Stimulated activated CD8-positive, alpha-beta memory T cell treated with anti-CD3 and anti-CD28 coated beads, Interleukin-7, amount 100 ng/mL, for 1 hour (primary cell): ENCODE measurements at places on chromosomes 7 and 10.

- no peak for DNase-seq
Measured at GRCh38 chr7:55148571-55148970, 129.8 kb downstream of the EGFR start.

- no peak for DNase-seq
Measured at GRCh38 chr10:99467236-99467999, 37.0 kb upstream of the GOT1 start.

- no peak for DNase-seq
Measured at GRCh38 chr10:98260752-98261151, 7.2 kb downstream of the LOXL4 start.

GRCh38 chr10:109451879-109452278, 471.4 kb downstream of the XPNPEP1 start:
- DNase-seq, result no peak

- no peak for DNase-seq
Measured at GRCh38 chr7:25009257-25009656, 29.3 kb upstream of the OSBPL3 start.

- DNase-seq, result no peak
Measured at GRCh38 chr10:87659571-87660483, at the start of gene PAPSS2. PAPSS2 (plus strand) TSS chr10:87659878; CDS start chr10:87659982, 104 bp downstream.

- no peak for DNase-seq
Measured at GRCh38 chr7:39291628-39292410, 274.4 kb upstream of the YAE1 start.

GRCh38 chr7:80387634-80388193, 124.2 kb downstream of the GNAT3 start:
- DNase-seq, result no peak

- DNase-seq, result no peak
Measured at GRCh38 chr10:121974019-121974534, 940 bp downstream of the NSMCE4A start.

DNA sequence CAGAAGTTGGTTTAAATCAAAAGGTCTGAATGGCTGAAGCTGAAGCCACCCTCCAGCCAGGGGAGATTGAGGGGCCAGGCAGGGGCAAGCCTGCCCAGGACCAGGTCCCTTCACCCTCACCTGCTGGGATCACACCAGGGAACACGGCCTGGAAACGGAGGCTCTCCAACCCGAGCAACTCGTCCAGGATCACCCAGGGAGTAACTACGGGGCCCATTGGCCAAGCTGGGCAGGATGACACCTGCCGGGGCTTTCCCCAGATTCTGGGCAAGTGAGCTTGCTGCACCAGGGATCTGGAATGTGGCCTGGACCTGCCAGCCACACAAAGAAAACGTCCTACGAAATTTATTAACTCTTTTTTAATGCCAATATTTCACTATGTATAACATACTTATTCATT, 30.4 kb upstream of the PPP2R2D start:
- DNase-seq, result no peak

- DNase-seq, result no peak
Measured at GRCh38 chr10:19944911-19945663, 128.9 kb downstream of the PLXDC2 start.

DNA sequence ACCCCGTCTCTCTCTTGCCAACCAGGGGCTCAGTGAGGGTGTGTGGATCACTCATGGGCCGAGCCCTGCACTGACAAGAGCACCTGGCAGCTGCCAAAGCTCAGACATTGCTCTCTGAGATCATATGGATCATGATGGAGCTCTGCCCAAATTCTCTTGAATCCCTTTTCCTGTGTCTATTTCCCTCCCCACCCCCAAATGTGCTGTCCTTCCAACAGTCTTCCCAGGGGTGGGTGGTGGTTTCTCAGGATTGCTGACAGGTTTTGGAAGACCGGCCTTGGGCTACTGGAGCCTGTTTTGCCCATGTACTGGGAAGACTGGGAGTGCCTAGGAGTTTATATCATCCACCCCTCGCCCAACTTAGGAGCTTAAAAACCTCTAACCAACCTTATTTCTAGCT, 10.5 kb downstream of the ARHGAP22 start:
- no peak for DNase-seq

DNA sequence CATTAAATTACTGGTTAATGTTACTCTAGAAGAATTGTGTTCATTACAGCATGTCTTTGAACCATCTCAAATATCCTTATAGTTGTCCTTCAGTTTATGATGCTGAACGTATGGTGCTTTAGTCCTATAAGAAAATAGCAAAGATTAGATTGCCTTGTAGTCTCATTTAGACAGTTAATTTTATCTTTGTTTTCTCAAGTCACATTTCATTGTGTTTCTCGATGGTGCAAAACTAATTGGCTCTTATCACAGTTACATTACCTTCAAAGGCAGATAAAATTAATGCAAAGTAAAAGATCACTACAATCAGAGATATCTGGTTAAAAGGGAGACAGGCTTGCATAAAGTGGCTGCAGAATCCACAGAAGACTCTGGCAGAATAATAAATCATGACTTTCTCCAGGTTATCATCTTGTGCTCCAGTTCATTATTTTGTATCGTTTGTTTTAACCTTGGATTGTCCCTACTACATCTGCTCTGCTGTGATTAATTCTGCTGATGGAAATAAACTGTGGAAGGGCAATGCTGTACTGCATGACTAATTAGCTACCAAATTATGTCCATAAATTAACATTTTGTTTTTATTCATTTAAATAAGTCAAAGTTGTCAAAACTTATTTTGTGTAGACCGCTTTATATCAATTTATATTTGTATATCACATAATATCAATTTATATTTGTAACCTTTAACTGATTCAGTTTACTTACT, 24.2 kb downstream of the PRPS1L1 start:
- DNase-seq, result no peak

- no peak for DNase-seq
Measured at GRCh38 chr10:22454634-22455033, 109.3 kb downstream of the SPAG6 start.

GRCh38 chr7:131027287-131027773, 293.3 kb upstream of the KLF14 start:
- DNase-seq, result no peak

DNA sequence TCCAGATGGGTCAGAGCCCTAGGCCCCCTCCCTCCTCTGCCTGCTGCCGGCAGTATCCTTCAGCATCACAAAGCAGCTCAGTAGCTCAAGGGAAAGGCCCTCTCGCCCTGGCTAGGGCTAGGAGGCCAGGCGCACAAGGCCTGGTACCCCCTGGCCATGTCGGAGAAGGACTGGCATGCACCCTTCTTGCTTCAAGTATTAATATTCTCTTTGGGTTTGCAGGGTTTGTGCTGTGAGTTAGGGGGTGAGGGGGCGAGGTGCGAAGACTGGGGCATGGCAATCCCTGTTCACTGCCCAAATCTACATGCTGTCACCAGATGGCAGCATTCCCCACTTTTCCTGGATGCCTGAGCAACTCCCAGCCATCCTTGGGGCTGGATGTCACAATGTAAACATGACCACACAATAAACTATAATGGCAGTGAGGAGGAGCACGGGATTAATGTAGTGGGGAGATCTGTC, 105.2 kb downstream of the NEURL1 start:
- DNase-seq, result no peak

DNA sequence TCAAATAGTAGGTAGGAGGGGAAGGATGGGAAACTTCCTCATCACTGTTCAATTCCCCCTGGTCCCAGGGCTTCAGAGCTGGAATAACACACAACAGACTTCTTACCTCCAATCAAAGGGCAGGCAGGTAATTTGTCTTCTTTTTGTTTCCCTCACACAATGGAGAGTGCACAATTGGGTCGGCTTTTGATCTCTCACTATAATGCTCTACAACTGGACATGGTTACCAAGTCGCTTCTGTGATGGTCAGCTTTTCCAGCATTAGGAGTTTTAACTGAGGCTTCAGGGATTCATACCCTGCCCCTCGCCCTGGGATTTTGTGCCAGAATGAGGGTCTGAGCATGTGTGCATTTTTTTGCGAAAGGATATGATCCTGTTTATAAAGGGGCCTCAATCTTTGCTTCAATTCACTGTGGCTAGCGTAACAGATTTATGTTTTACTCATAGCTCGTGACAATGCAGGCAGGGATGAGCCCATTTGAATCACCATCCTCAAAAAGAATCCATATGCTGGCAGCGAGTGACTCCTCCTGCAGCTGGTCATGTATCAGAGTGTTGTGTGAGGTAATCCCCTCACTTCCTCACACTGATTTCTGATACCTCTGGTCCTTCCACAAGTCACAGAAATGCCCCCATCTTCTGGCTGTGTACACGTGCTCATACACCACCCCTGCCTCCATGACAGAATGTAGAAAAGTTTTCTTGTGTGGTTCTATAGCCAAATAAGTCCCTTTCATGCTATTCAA, 189.6 kb downstream of the CTTNBP2 start:
- DNase-seq, result no peak

DNA sequence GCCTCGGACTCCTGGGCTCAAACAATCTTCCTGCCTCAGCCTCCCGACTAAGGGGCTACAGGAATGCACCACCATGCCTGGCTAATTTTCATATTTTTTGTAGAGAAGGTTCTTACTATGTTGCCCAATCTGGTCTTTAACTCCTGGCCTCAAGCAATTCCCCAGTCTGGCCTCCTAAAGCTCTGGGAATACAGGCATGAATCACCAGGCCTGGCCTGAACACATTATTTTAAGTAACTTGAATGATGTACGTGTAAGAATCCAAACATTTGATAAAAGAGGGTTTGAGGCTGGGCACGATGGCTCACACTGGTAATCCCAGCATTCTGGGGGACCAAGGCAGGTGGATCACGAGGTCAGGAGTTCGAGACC, 13.0 kb upstream of the BAMBI start:
- DNase-seq, result no peak

- DNase-seq, result no peak
Measured at GRCh38 chr10:73601486-73601921, 10.4 kb upstream of the USP54 start.

DNA sequence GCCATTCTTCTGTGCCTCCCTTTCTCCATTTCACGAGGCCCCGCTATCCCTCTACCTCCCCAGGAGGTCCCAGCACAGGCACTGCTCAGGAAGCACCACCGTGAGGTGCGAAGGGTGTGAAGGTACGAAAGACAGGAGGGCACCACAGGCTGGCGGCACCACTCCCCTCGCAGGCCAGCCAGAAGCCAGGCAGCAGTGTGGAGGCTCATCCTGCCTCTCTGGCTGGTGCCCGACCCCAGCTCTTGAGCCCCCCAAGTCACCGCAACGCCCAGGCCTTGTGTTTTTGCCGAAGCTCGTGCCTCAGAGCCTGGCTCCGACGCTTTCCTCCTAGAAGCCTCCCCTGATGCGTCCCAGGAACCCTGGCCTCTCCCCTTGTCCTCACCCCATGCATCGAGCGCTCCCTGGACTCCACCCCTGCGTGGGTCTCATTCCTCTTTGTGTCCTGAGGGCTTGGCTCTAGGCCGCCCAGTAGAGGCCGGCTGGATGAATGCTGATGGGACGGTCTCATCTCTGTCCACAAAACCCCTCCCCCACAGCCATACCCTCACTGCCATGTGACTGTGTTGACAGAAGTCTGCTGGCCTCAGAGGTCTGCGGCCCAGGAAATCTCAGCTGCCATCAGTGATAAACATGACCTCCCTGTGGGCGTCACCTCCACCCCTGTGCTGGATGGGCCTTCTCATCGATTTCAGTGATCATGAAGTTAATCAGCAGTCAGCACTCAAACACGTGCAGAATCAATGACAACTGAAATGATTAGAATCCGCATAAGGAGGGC, 19.3 kb downstream of the BRI3 start:
- no peak for DNase-seq

GRCh38 chr7:617614-618538, 98.2 kb upstream of the PDGFA start:
- DNase-seq, result no peak

DNA sequence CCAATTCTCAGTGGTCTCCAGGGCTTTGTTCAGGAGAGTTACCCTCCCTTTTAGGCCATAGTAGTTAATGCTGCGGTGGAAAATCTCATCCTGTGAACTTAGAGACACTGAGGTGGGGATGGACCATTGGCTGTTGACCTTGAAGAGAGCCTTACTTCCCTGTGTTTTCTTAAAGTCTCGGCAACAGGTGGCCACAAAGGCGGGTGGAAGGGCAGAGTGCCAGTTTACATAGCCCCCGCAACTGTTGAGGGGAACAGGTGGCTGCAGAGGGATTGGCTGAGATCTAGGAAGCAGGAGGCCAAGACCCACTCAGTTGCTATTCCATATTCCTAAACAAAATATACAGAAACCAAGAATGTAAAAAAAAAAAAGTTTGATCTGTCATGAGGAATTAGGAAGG, 160.6 kb downstream of the ST7 start:
- no peak for DNase-seq

- no peak for DNase-seq
Measured at GRCh38 chr10:29492774-29493173, 142.0 kb downstream of the SVIL start.

DNA sequence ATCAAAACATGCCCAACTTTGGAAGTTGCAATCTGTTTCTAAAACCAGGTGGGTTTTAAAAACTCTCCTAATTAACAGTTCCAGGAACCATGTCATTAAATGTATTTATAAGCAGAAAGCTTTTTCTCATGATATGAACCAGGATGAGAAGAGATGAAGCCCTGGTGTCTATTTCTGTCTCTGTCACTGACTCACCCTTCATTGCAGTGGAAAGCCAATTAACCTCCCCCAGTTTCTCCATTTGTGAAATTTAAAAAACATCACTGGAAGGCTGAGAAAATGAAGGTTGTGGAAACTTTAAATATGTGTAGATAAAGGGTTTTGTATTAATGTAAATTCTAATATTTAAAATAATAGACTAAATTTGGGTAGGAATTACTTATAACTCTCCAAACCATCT, 1088.0 kb downstream of the SORCS1 start:
- no peak for DNase-seq

DNA sequence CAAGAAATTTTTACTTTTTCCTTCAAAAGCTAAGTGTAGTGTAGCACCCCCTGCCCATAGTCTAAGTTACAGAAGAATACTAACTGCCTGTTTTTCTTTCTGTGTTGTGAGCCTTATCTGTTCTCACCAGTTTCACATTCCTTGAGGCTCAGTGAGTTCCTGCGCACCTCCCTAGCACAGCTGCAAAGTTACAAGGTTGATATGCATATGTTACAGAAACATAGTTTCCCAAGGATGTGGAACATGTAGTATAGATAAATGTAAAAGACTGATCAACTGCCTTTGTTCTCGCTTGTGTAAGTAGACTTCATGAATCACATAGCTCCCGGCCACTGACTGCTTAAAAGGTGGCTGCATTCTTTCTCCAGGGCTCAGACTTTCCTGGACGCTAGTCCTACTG, 6.7 kb upstream of the ZNF33B start:
- no peak for DNase-seq

- no peak for DNase-seq
Measured at GRCh38 chr10:26544932-26545331, 106.8 kb downstream of the APBB1IP start.

GRCh38 chr10:78964952-78965633, 103.7 kb upstream of the ZMIZ1 start:
- no peak for DNase-seq
